ELF-1 (cell line): ENCODE measurements at places on chromosomes 12 and 14.

DNA sequence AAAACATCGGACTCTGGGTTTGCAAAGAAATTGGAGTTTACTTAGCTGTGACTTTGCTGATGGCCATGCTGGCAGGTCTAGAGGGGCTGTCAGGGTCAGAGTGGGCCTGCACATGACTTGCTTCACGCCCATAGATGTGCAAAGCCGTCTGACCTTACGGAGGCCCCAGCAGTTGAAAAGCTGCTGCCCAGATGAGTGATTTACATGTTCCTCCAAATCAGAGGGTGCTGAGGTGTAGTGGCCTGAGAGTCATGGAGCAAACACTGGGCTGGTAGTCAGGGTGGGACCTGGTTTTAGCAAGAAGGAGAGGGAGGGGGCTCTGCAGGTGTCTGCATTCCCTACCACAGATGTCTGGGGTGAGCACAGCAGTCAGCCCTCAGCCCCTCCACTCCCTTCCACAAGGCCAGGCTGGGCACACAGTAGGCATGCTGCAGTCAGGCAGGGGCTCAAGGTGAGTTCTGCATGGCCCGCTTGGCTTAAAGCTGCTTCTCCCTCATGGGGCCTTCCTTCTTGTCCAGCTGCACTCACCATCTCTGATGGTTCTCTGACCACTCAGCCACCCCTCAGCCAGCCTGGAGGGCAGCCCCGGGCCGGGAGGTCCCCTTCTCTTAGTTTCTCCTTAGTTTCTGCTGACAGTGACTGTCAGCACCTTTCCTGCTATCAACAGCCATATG lies 34.2 kb upstream of the EML1 start:
- no peak for DNase-seq

- no peak for DNase-seq
Observed at GRCh38 chr12:11660624-11661023, 11.2 kb downstream of the ETV6 start.

DNA sequence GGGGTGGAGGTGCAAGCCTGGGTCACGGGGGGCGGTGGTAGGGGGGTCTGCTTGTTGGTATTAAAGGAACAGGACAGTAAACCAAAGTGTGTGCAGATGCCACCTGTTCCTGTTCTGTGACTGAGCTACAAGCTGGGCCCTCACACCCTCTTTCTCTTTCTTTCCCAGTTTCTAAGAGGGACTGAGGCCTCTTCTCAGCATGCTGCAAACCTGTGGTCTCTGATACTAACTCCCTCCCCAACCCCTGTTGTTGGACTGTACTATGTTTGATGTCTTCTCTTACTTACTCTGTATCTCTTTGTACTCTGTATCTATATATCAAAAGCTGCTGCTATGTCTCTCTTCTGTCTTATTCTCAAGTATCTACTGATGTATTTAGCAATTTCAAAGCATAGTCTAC lies 6.9 kb upstream of the PIP4K2C start:
- no peak for DNase-seq

DNA sequence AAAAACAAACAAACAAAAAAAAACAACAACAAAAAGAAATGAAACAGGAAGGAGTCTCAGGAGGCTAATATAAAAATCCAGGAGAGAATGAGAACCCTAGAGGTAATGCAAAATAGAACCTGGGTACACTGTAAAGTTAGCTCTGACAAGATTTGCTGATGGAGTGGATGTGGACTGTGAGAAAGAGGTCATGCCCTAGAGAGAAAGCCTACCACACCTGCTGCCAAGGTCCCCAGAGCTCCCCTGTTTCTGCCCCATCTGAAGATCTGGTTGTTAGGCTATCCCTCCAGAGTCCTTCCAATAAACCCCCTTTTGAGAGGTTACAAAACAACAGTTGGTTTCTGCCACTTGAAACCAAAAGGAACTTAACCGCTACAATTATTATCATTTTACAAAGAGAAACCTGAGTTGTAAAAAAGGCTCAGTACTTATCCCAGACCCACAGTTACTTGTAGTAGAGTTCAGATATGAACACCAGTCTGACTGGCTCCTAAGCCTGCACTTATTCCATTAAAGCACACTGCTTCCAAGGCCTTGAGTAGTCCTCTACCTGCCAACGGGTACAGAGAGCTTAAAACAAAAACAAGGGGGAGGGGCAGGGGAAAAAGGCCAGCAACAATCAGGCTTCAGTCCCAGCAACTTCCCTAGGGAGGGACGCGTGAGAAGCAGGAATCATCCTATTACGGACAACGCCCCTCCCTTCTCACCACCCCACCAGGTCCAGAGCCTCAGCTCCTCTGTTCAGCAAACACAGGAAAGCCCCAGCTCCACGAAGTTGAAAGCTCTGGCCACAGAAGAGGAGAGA lies 27.7 kb downstream of the PPP1R13B start:
- peak; percentile 85 for DNase-seq

DNA sequence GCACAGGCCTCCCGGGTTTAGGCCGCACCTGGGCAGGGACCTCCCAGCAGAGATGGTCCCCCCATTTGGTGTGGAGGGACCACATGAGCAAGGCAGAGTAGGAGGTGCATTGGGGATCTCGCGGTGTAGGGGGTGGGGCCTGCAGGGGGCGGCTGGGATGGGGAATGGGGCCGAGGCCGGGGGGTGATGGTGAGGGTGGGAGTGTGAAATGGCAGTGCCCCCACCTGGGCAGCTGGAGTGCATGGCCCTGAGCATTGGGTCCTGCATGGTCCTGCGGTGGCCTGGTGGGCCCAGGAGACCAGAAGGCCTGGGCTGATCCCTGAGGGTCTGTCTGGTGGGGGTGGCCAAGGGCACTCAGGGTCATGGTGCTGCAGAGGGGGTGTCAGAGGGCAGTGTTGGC lies 111.8 kb downstream of the KIF26A start:
- no peak for DNase-seq

DNA sequence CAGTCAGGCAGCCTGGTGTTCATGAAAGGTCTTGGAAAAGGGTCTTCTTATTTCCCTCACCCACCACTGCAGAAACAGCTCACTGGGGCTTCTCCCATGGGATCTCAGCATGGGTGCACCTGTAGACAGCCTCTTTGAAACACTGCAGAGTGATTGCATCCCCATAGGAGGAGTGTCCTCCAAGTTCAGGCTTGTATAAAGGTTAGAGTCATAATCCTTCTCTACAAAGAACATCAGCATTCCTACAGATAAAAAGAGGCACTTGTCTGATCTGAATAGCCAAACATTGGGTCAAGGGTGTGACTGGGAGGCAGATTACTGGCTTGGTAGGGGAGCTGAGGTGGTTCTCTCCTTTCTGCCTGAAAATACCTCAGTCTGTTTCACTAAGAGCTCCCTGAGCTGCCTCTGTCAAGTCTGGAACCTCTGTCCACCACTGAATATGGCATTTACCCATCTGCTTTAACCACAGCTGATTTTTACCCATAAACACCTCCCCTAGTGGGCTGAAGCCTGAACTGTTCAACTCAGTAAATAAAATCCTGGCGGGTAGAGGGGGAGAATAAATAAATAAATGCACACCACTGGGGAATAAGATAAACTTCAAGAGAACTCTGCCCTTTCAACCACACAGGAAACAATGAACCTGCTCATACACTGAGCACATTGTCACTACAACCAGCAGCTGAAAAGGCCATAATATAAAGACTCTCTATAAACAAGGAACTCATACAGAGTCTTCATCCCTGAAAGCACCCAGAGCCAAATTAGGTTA lies 120.7 kb upstream of the SCAF11 start:
- no peak for DNase-seq

DNA sequence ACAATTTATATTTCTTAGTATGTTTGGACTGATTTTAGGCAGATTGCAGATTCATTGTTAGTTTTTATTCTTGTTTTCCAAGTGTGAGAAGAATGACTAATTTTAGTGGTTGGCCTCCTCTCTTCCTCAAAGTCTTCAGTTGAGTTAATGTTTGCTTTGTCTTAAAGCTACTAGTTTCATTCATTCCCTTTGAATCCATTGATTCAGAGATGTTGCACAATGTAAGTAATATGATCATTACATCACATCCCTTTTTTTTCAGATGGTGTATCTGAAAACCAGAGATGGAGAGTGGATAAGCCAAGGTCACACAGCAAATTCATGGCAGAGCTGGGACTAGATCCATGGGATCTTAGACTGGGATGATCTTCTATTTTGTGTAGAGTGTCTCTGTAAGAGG lies 577.5 kb downstream of the BCL11B start:
- DNase-seq = no peak

- DNase-seq = no peak
Observed at GRCh38 chr12:29245246-29245645, 96.2 kb downstream of the FAR2 start.

GRCh38 chr12:112096070-112096469 lies 12.5 kb downstream of the NAA25 start:
- DNase-seq = no peak

- peak; percentile 47 for DNase-seq
Observed at GRCh38 chr14:51242545-51243490, 2.8 kb downstream of the TMX1 start.

DNA sequence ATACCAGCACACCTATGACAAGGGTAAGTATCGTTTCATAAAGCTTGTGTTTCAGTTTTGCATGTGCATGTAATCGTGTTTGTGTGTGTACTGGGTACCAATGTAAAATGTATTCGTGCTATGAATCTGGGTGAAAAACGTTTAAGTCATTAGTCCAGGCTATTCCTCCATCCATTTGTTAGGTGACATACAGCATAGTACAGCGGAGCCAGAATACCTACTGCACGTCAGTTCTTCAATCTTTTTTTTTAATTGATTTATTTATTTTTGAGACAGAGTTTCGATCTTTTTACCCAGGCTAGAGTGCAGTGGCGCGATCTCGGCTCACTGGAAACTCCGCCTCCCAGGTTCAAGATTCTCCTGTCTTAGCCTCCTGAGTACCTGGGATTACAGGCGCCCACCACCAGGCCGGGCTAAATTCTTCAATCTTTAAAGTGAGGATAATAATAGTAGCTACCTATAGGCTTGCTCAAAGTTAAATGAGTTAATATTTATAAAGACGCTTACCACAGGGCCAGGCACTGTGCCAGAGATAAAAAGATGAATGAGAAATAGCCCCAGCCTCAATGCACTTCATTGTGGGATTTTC lies 661 bp upstream of the RPS26 start:
- peak; percentile 73 for DNase-seq

GRCh38 chr12:82359115-82359478 lies 768 bp downstream of the METTL25 start:
- DNase-seq = peak; percentile 38

- no peak for DNase-seq
Observed at GRCh38 chr14:68143341-68143841, 323.8 kb downstream of the RAD51B start.

GRCh38 chr14:75022655-75023054 lies 19.9 kb downstream of the EIF2B2 start:
- DNase-seq = peak; percentile 19

DNA sequence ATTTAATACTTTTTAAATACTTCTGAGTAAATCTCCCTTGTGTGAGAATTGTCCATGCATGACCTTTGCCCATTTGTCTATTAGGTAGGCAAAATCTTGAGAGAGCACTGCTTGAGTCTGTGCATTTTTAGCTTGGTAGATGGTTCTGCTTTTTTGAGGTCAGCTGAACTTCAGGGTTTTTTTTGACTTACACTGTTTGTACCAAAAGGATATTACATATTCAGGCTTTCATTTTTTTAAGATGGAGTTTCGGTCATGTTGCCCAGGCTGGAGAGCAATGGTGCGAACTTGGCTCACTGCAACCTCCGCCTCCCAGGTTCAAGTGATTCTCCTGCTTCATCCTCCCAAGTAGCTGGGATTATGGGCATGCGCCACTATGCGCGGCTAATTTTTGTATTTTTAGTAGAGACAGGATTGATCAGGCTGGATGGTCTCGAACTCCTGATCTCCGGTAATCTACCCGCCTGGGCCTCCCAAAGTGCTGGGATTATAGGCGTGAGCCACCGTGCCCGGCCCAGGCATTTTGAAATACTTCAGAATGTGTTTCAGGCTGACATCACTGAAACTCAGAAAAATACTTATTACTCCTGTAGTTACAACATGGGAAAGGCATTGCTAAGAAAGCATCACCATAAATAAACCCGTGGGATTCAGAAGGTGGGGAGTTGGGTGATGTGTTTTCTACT lies 11.1 kb downstream of the RASSF3 start:
- DNase-seq = no peak

- no peak for DNase-seq
Observed at GRCh38 chr14:94027566-94028449, 1.7 kb downstream of the OTUB2 start.

DNA sequence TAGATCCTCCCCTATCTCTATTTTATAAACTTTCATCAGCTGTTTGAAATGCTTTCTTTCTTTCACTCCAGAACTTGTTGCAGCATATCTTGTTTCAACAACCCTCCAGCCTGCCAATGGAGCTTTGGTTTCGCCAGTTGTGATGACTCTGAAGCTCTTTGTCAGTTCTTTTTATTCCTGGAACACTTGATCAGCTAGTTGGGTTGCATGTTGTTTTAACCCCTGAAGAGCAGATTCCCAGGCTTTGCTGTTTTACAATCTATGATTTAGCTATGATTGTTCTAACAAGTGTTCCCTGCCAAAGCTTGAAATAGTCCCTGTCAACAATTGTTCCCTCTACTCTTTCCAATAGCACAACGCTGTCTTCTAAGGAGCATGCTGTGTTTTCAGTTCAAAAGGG lies 50.6 kb upstream of the FUT8 start:
- DNase-seq = no peak

GRCh38 chr14:74267588-74267987 lies 28.3 kb downstream of the VSX2 start:
- DNase-seq = no peak

GRCh38 chr12:25829192-25829591 lies 129.3 kb upstream of the RASSF8 start:
- no peak for DNase-seq

DNA sequence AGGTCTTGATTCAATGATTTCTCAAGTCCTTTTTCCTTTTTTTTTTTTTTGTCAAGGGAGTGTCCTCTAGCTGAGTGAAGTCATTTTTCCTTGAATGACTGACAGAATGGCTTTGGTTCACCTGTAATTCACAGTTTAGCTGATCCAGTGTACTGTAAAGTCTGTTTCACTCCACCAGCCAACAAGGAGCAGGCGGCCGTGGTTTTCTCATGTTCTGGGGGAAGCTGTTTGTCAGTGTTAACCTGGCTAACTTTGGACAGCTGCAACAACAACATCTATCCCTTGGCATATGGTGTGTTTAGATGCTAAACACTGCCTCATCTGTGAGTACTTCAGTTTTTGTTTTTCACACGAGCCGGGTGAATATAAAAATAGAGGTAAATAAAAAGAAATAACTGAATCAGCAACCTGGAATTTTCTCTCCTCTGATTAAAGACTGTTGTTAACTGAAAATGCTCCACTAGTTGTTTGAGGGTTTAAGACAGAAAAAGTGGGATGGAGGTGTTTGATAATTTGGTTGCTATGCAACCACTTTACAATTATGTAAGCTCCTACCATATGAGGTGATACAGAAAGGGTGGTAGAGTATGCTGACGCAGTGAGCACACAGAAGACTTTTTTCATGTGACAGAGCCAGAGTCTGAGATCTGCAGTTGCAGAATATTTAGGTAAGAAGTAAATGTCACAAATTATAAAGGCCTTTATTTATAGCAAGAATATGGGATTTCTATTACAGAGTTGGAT lies 50.3 kb upstream of the SLC2A13 start:
- DNase-seq = no peak

- DNase-seq = no peak
Observed at GRCh38 chr14:73313151-73313550, 75.8 kb downstream of the PAPLN start.

- peak; percentile 88 for DNase-seq
Observed at GRCh38 chr14:77707724-77708408, at the start of the genes ALKBH1 and SLIRP. Gene ALKBH1 (minus strand): TSS chr14:77708023. CDS start chr14:77708004, 19 bp downstream. Gene SLIRP (plus strand): TSS chr14:77708103. CDS start chr14:77708112, 9 bp downstream.
